Effector CD4-positive, alpha-beta T cell (primary cell): ENCODE measurements at places on chromosomes 13 and 19.

DNA sequence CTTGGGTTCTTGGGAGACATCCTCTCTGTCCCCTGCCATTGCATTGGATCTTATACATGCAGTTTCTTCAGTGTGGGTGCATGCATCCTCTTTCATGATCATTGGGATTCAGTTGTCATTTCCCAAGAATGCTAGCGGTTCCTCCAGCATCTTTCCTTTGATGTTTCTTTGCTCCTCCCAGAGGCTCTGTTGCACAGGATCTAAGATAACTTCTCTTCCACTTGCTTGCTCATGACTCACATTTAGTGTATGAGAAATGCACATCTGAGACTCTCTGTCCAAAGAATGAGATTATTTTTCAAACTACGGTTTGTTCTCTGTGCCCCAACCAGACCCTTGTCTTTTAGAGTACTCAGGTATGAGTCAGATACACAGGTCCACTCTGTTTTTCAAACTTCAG lies 197.1 kb downstream of the NDFIP2 start:
- DNase-seq = no peak

- DNase-seq = no peak
These were observed 91.8 kb upstream of the POSTN start for GRCh38 chr13:37690361-37690760.

DNA sequence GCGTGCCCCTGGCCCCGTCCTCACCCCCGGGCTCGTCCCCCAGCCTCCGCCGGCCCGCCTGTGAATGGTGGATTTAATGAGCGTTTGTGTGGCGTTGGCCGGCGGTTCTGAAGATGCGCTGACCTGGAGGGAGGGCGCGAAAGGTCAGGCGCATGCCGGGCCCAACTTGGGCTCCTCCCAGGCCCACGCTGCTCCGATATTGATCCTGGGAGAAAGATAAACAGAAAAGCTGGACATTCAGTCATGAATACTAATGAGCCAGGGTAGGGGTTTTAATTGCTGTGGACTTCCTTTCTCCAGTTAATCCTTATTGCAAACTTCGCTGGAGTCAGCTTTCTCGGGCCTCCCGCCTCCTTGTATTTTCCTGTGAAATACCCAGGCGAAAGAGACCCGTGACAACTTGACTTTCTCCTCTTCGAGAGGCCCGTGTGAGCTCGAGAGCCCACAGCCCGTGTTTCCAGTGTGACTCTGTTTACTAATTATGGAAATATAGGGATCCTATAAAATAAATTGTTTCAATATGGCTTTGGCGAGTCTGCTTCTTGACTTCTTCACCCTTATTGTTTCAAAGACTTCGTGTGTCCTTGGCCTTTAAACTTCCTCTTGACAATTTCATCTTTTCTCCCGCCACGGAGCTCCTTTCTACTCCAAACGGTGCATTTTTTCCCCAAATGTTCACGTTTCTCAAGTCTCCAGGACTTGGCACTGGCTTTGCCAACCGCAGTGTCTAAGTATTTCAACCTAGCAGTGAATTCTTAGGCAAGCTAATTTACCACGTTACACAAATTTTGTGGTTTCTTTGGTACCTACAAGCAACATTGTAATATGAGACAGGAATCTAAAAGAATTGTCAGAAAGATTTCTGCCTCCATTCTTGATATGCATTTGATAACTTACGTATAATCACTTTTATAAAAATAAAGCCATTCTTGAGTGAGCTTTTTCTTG lies 10.5 kb downstream of the ZIC2 start:
- no peak for DNase-seq

DNA sequence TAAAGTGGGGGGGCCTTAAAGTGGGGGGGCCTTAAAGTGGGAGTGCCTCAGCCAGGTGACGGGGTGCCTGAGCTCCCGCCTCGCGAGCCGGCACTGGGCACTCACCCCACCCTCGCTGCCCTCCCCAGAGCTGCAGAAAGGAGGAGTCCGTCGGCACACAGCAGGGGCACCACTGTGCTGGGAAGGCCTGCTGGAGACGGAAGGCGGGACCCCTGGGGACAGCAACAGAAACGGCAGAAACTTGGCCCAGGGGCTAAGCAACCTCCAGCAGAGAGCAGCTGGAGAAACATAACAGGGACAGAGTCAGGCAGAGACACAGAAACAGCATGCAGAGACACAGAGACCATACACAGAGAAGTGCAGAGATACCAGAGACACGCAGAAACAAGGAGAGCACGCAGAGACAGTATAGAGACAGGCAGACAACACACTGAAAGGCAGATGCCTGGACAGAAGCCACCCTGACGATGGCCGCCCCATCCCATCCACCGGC lies 7.9 kb downstream of the CFD start:
- no peak for DNase-seq

DNA sequence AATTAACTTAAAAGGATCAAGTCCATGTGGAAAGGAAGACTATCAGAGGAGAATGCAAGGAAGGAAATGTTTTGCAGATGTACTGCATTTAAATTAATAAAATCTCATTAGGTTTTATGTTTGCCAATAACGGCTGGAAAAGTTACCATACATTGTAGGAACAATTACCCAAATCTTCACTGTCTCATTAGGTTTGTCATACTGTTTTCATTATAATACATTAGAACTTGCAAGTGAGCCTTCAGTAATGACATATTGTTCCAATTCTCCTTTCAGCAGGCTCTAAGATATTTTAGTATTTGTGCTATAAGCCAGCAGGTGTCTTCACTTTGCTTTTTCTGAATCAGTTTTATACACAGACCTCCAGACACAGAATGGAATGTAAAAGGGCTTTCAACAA lies 661.6 kb upstream of the KLHL1 start:
- no peak for DNase-seq

DNA sequence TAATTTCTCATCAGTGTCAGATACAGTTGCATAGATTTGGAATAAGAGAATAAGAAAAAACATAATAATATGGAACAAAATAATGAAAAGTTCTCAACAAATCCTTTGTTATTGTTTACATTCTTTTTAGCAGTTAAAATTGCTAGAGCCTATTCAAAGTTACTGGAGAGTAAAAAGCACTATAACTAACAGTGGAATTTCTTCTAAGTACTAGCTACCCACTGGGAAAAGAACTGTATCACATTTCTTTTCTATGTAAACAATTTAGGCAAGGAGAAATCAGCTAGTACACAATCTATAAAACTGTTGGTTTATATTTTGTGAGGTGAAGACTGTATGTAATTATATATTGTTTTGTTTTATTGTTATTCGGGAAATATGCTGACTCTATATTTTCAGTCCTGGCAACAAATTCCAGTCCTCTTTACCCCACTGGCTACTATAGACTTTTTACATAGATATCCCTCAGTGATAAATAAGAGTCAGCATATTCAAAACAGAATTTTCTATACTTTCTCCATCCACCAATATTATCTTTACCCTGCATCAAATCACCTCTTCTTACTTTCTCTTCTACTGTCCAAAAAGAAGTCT lies 222.0 kb downstream of the PCDH9 start:
- DNase-seq = no peak

DNA sequence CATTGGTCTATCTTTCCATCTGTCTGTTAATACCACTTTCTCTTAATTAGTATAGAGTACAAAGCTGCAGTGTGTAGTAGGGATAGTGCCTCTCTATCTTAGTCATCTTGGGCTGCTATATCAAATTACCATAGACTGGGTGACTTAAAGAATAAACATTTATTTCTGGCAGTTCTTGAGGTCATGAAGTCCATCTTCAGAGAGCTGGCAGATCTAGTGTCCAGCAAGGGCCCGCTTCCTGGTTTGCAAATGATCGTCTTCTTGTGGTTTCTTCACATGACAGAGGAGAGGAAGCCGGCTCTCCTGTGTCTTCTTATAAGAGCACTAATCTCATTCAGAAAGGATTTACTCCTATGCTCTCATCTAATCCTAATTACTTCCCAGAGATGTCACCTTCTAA lies 6.1 kb downstream of the ZNF700 start:
- DNase-seq = no peak

DNA sequence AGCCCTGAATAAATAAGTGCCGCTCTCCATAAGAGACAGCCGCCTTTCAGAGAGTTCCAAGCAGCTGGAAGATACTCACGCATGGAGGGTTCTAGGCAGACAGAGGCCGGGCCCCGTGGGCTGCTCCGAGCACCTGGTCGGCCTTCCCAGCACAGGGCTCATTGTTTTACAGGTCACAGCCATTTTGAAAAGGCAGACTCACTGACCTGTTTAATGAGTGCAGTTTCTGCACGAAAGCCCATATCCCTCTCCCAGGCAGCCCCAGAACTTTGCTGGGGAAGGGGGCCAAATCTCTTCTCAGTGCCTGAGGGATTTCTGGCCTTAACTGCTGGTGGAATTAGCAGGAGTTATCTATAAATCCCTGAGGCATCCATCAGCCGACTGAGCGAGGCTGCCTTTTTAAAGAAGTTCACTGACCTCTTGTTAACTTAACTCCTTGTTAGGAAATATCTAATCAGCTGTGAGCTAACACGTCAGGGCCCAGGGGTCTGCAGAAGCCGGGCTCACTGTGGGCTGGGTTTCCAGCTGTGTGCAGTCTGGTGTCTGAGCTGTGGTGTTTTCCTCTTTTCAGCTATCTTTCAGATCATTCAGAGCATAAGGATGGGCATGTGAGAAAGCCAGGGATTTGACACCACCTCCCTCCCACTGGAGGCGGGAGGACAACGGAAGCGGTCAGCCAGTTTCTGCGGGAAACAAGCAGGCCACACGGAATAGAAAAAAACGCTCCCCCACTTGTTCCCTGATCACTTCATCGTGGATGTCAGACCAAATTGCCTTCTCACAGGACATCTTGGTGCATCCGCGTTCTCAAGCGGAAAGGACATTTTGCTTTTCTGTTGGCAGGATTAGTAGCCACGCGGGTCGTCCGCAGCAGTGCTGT lies 23.3 kb downstream of the SERP2 start:
- DNase-seq = no peak

- DNase-seq = no peak
These were observed at the start of gene KMT2B for GRCh38 chr19:35717665-35718344. KMT2B (plus strand) TSS chr19:35718003; CDS start chr19:35718019, 16 bp downstream.

DNA sequence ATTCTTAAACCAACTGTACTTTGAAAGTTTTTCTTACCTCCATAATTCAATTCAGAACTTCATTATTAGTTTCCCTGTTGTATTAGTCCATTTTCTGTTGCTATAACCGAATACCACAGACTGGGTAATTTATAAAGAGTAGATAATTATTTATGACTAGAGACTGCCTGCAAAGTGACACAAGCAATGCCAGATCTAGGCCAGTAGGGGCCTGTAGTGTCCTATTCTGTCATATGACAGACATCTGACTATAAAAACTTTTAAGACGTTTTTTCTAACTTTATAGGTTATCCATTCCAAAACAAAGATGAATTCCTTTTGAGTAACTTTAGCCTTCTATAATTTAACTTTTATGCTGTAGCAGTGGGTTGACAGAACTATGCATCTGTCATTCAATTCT lies 2783.8 kb downstream of the PCDH9 start:
- DNase-seq = no peak

DNA sequence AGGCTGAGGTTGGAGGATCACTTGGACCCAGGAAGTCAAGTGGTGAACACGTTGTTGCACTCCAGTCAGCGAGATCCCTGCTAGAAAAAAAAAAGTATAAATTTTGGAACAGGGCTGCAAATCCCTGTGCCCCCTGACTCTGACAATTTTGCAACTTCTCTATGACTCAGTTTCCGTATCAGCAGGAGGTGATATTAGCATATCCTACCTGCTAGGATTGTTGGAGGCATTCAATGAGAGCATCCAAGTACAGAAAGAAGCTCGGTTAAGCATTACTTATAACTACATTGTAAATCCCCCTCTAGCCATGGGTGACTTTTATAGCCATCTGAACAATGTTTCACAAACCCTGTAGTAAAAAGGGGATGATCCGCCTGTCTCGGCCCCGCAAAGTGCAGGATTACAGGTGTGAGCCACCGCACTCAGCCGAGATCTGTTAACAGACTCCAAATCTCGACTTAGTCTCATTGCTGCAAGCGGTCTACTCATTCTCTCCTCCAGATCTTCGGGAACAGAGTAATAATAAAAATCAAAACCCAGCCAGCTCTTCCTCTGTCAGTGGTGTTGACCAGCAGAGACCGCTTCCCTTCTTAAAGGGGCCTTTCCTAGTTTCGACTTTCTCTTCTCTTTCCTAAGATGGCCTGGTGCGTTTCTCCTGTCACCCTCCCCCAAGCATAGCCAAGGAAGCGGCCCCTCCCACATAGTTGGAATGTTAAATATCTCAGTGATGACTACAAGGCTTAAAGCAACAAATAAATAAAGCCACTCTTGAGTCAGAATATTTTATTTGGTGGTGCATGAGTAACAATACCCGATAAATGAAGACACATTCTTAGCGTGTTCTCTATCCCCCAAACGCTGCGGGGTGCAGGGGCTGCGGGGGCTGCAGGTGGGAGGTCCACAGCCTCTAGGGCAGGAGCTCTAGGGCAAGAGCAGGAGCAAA lies 10.3 kb upstream of the BICRA start:
- DNase-seq = no peak

DNA sequence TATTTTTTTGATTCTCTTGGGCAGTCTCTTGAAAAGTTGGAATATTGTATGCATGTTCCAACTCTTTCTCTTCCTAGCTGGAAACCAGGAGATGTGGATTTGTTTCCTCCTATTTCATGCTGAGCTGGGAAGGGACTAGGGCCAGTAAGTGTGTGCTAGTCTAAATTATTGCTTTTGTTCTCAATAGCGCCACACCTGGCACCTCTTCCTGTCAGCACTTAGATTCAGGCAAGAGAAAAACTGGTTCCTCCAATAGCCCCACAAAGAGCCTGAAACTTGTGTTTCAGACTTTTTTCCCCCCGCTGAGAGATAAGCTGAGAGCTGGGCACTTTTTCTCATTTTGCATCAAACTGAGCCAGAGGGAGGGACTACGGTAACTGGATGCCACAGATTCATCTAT lies 353.4 kb downstream of the OLFM4 start:
- no peak for DNase-seq

DNA sequence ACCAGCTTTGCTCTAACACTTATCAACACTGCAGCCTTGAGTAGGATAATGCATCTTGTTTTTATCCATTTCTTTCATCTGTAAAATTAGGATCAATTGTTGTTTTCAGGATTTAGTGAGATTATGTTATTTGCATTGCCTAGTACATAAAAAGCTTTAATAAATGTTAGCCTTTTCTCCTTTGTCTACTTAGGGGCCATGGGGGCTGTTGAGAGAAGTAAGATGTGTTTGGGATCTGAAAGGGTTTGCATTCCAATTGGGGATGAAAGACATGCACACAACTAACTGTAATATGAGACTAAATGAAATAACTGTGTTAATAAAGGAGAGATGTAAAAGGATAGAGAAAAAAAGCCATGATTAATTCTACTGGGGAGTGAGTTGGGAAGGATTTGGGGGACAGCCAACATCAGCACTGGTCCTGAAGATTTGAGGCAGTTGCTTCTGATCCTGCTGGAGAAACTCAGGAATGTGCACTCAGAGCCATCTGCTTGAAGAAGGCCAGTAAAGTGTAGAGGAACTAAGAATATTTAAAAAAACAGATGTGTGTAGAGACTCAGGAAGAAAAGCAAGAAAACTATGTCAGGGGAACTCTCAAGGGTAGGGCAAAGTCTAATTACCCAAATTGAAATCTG lies 236.3 kb downstream of the OLFM4 start:
- no peak for DNase-seq

DNA sequence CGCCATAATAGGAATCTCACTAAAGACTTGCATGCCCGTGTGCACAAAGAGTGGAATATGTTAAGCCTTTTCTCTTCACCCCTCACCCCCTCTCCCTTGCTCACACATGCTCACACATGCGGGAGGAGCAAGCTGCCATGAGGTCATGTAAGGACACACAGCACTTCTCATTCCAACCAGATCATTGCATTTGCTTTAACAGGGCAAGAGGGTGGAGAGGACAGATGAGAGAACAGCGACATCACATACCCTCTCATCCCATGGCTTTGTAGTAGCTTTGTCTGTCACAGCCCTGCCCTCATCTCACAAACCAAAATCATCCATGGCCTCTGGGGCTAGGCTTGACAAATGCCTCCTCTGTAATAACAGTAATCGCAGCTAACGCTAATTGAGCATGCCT lies 145.6 kb upstream of the FRY start:
- DNase-seq = no peak
